ENCODE measurements at places on chromosomes 16 and 17. TPM values are rescaled to one million over a fixed set of nuclear protein-coding genes. Genes with fewer than 3 reads are reported as not detected.
A peak's percentile ranks its signal among the peaks of the same experiment; 100 is the strongest.

The MTHFSD gene
- total RNA-seq: 39.7 TPM

The RBFOX1 gene
- total RNA-seq: not detected

DNA sequence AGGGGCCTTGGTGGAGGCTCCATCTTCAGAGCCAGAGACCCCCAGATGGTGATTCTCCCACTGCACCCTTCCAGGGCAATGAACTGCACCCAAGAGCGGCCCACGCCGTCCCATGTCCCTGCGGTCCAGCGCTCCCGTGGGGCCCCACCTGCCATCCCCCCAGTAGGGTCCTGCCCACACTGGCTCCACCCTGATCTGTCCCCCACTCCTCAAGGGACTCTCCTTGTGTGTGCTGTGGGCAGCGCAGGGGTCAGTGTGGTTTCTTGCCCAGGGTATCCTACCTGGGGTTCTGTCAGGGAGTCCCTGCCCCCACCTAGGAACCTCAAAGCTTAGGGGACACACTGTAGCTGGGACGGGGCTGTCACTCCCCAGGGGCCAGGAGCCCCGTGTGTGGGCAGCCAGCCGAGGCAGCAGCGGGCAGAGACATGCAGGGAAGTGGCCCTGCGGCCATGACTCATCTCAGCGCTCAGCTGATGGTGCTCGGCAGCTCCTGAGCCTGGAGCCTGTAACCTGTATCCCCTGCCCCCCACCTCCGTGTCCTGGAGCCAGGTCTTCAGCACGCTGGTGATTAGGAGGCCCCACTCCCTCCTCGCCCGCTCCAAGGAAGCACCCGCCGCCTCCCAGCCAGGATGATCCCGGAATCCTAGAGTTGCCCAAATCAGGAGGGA is 35.7 kb upstream of the SSTR5 start:
- no peaks in the 10 kb centered on the region for H3K27me3 ChIP-seq
- no peak overlapping the region for H3K4me3 ChIP-seq
- no peak overlapping the region for H3K27ac ChIP-seq
- H3K36me3 ChIP-seq: no peaks in the 10 kb centered on the region
- no peaks in the 10 kb centered on the region for H3K4me1 ChIP-seq
- DNase-seq: peak; percentile 27

GRCh38 chr17:58328195-58329034 is at the start of gene TSPOAP1:
TSS of gene TSPOAP1 (minus strand) at chr17:58328795. CDS start at chr17:58327920, 875 bp downstream.
- peak within 1 kb of the TSS; percentile 97 for H3K27ac ChIP-seq
- H3K4me3 ChIP-seq: peak within 1 kb of the TSS; percentile 82
- peaks cover 21% of the 10 kb centered on the region for H3K36me3 ChIP-seq
- peak; percentile 67 for DNase-seq

GRCh38 chr17:63578027-63578768 is 22.5 kb upstream of the TACO1 start:
- H3K27me3 ChIP-seq: no peaks in the 10 kb centered on the region
- no peak overlapping the region for H3K4me3 ChIP-seq
- DNase-seq: no peak
- no peak overlapping the region for H3K27ac ChIP-seq

DNA sequence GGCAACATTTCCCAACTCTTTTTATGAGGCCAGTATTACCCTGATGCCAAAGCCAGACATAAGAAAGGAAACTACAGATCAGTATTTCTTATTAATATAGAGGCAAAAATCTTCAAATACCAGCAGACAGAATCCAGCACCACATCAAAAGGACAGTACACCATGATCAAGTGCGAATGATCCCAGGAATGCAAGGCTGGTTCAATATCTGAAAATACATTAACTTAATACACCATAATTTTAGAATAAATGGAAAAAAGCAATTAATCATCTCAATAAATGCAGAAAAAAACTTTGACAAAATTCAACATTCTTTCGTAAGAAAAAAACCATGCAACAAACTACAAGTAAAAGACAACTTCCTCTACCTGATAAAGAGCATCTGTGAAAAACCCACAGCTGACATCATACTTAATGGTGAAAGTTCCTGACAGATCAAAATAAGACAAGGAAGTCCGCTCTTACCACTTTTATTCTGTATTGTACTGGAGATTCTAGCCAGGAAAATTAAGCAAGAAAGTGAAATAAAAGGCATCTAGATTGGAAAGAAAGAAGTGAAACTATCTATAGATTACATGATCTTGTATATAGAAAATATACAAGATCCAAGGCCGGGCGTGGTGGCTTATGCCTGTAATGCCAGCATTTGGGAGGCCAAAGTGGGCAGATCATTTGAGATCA is 26.4 kb upstream of the MAPK3 start:
- no peak for DNase-seq
- no peaks in the 10 kb centered on the region for H3K27me3 ChIP-seq
- H3K4me1 ChIP-seq: no peaks in the 10 kb centered on the region

DNA sequence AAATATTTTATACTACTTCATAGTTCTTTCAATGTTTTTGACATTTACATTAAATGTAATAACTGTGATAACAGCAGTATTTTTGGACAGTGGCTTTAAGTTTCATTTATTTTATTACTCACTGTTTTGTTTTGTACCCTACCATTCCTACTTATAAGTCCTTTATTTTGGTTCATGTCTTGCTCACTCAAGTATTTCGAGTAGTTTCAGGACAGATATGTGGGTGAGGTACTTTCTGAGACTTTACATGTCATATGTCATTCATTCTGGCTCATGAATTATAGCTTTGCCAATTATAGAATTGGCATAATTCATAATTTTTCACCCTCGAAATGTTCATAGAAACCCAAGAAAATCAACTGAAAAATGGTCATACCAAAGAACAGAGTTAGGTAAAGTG is 44.4 kb downstream of the PIK3R5 start:
- DNase-seq: no peak
- H3K27me3 ChIP-seq: no peaks in the 10 kb centered on the region
- no peak overlapping the region for H3K27ac ChIP-seq
- peaks cover 54% of the 10 kb centered on the region for H3K4me1 ChIP-seq
- no peaks in the 10 kb centered on the region for H3K36me3 ChIP-seq

The KRT40 gene
- not detected for total RNA-seq

DNA sequence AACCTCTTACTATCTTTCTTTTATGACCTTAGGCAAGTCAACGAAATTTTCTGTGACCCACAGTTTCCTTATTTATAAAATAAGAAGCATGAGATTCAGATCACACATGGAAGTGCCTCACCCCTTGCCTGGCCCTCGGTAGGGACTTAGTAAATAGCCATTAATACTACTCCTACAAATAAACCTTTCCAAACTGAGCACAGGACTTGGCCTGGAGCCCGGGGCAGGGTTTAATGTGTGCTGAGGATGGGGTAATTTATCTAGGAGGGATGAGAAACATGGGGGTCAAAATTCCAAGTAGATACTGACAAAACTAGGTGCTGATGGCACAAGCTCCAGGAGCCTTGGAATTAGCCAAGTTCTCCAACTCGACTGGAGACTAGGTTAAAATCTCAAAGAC is 35.0 kb downstream of the PITPNC1 start:
- no peak overlapping the region for H3K27ac ChIP-seq
- no peak overlapping the region for H3K4me3 ChIP-seq

GRCh38 chr17:62188713-62189112 is 123.6 kb upstream of the MED13 start:
- no peak overlapping the region for H3K27ac ChIP-seq
- no peak overlapping the region for H3K4me3 ChIP-seq
- H3K4me1 ChIP-seq: no peaks in the 10 kb centered on the region
- no peaks in the 10 kb centered on the region for H3K27me3 ChIP-seq
- DNase-seq: no peak

GRCh38 chr17:19260958-19261357 is 23.8 kb downstream of the EPN2 start:
- H3K4me3 ChIP-seq: no peak overlapping the region
- no peak overlapping the region for H3K27ac ChIP-seq
- H3K4me1 ChIP-seq: no peaks in the 10 kb centered on the region
- no peaks in the 10 kb centered on the region for H3K27me3 ChIP-seq

DNA sequence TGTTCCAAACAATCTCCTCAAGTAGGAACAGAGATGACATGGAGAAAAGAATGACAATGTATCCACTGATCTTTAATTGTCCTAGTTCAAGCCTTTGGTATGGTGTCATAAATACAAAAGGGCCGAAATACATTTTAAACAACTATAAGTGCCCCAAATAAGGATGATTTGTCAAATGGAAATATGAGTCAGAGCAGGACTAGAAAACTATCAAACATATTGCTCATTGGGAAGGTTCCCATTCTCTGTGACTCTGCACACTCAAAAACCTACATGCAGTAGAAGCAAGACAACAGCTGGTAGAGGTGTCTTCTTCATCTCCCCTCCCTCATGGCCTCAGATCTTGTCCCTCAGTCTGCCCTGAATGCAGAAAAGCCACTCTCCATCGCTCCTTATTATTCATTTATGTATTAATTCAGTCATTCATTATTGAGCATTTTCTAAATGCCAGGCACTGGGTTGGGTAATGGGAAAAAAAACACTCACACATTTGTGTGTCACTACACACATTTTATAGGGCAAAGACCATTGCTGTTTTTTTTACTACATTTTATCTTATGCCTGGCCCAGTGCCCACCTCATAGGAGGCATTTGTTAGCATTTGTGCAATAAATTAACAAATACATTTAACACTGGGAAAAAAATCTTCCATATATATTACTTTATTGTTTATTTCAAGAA is 10.1 kb downstream of the CA10 start:
- no peak for DNase-seq
- no peak overlapping the region for H3K27ac ChIP-seq
- H3K4me3 ChIP-seq: no peak overlapping the region
- no peaks in the 10 kb centered on the region for H3K27me3 ChIP-seq
- no peaks in the 10 kb centered on the region for H3K36me3 ChIP-seq

The DPEP2 gene
- total RNA-seq: 106 TPM

DNA sequence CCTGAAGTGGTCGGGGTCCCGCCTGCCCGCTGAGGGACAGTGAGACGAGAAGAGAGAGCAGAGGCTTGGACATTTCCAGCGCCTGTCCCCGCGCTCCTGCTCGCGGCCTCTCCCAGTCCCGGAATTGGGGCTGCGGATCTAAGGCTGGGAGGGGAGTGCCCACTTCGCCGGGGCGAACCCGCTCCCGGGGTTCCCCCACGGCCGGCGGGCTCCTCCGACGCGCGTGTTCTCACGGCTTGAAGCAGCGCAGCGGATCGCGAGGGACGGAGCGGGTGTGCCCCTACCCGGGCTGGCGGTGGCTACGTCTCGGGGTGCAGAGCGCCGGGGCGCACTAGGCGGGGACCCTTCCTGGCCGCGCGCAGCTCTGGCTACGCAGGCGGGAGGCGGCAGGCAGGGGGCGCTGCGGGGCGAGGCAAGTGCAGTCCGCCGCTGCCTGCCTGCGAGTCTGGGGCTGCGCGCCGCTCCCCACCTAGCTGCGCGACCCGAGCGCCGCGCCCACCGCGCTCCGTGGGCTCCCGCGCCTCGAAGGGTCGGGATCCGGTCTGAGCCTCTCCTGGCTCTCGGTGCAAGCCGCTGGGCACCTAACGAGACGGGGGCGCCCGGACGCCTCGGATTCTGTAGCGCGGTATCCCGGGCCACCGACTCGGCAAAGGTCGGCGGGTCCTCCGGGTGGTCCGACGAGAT is 1.2 kb downstream of the NGFR start:
- H3K4me3 ChIP-seq: peak overlapping the region; percentile 23
- no peak overlapping the region for H3K27ac ChIP-seq
- DNase-seq: peak; percentile 80
- H3K36me3 ChIP-seq: no peaks in the 10 kb centered on the region
- peaks cover 33% of the 10 kb centered on the region for H3K27me3 ChIP-seq
- peaks cover 34% of the 10 kb centered on the region for H3K4me1 ChIP-seq

GRCh38 chr16:23060458-23061320 is 88.6 kb downstream of the USP31 start:
- H3K4me1 ChIP-seq: no peaks in the 10 kb centered on the region
- DNase-seq: peak; percentile 38
- H3K36me3 ChIP-seq: no peaks in the 10 kb centered on the region
- no peak overlapping the region for H3K27ac ChIP-seq

The CDH8 gene
- total RNA-seq: not detected

The CRHR1 gene
- total RNA-seq: not detected

GRCh38 chr17:64219571-64219970 is 43.5 kb downstream of the TEX2 start:
- no peaks in the 10 kb centered on the region for H3K27me3 ChIP-seq
- no peak overlapping the region for H3K27ac ChIP-seq
- H3K4me1 ChIP-seq: no peaks in the 10 kb centered on the region
- no peak overlapping the region for H3K4me3 ChIP-seq
- DNase-seq: no peak

The SPATA22 gene
- total RNA-seq: not detected

The TMEM100 gene
- not detected for total RNA-seq
